NCI-H1105 (cell line): ENCODE measurements at places on chromosomes 5 and 9.

DNA sequence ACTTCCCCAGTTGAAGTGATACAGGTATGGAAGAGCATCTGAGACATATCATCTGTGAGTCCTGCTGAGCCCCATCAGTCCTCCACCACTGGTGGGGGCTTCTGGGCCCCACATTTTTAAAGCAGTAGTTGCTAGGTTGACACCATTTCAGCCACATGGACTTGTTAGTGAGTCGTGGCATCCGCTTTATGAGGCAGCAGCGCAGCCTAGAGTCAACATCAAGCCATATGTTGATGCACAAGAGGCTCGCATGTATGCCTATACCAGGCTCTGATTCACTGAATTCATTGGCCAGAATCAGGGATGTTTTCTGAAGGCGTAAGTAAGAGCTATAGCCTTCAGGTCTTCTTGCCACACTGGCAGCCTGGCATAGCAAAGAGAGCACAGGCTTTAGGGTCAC is 26.8 kb downstream of the ZNF346 start:
- DNase-seq = no peak

DNA sequence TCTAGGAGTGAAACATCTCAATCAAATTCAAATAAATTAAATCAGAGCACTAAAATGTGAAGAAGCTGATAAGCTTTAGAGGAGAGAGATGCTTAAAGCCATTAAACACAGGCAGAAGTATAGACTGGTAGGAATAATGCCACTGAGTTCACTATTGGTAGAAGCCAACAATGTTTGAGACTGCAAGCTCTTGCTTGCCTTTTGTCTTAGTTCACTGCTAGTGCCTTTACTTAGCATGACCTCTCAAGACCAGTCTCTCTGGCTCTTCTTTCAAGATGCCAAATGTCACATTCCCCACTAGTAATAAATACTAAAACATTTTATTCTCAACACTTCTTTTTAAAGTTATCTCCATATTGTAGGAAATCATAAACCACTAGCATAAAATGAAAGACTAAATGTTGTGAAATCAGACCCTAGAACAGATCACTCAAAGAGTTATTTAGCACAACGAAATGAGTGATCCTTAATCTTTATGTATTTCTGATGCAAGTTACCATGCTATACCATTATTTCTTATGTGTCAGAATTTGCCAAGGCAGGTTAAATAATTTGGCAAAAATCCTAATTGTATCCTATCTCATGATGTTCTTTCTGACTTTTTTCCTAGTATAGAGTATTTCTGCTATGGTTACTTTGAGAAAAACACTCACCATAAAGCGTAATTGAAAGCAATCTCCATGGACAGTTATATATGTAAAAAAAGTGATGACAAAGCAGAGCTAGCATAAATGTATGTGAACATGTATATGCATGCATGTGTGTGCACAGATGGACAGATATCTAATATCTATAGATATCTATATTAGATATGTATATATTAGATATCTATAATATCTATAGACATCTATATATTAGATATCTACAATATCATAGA is 57.5 kb downstream of the PJA2 start:
- DNase-seq = no peak

DNA sequence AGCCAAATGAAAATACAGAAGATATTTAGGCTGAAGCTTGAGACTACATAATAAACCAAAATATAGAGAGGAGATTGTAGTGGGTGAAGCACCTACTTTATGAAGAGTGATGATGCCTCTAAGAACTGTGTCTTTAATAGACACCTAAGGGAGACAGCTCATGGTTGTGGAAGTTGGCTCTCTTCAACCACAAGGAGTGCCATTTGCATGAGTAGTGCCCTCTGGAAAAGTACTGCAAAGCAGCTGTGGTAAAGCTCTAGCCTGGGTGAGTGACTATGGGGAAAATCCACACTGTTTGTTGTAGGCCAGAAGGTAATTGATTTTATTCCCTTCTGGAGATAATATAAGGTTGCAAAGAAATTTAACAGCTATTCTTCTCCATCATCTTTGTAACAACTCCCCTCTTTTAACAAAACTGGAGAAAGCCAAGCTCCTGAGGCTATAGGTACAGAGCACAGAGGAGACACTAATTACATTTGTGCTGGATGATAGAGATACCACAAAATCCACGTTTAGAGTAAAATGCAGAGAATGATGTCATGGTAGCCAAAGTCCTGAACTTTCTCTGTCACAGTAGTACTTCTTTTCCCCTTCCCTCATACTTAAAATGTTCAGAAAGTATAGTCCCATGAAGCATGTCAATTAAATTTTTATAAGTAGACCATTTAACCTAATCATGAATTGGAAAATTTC is 122.8 kb downstream of the STARD4 start:
- no peak for DNase-seq

GRCh38 chr5:81696418-81697397 is 54.2 kb downstream of the SSBP2 start:
- DNase-seq = no peak

GRCh38 chr5:108028412-108028811 is 353.5 kb downstream of the FBXL17 start:
- DNase-seq = no peak

DNA sequence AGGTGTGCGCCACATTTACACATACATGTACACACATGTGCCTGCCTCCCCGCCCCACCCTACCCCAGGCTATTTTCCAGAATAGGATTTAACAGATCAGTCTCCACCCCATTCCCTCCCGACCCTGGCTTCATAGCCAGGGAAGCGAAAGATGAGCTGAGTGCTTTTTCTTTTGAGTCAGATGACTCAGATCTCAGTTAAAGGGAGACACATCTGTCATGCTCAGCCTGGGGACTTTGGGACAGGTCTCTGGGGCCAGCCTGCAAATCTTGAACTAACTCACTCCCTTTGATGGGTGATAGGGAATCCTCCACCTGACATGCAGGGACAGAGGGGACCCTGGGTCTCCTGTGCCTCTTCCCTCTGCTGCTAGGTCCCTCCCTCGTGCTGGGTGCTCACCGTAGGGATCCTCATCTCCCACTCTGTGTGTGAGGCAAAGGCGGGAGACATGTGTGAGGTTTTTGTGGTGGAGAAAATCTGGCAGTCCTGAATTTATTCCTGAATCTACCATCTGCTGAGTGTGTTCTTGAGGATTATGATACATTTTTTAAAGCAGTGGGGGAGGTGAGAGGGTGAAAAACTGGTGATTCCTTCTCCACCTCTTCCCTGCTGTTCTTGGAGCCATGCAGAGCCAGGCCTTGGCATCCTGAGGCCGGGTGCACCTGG is 37.7 kb downstream of the NEUROG1 start:
- no peak for DNase-seq

- DNase-seq = no peak
Measured at GRCh38 chr5:83914662-83915418, 194.2 kb upstream of the HAPLN1 start.

- DNase-seq = no peak
Measured at GRCh38 chr9:84481636-84482218, 141.2 kb upstream of the SLC28A3 start.

DNA sequence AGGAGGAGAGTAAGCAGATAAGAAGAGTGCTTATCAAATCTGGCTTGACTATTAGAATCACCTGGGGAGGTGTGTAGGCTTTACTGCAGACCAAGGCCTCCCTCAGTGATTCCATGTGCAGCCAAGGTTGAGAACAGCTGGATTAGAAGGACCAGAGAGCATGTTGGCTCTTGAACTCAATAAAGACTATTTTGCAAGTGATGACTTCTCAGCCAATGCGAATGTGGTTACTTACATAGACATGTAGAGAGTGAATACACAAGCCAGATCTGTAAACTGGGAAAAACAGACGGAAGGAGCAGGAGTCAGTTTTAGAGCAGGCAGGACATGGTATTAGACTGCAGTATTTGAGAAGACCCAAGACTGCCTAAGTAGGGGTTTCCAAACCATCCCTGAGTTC is 48.5 kb downstream of the MAMDC2 start:
- no peak for DNase-seq

- no peak for DNase-seq
Measured at GRCh38 chr5:169705322-169705721, 68.2 kb downstream of the DOCK2 start.

DNA sequence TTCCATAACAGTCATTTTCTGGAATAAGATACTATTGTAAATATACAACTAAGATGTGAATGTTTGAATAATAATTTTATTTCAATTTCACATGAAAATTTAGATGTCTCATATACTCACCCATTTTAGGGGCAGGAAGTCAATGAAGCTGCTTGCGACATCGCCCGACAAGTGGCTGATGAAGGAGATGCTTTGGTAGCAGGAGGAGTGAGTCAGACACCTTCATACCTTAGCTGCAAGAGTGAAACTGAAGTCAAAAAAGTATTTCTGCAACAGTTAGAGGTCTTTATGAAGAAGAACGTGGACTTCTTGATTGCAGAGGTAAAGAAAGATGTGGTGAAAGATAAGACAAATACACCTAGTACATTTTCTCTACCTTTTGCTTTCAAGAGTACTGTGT is 8.6 kb downstream of the BHMT start:
- no peak for DNase-seq

DNA sequence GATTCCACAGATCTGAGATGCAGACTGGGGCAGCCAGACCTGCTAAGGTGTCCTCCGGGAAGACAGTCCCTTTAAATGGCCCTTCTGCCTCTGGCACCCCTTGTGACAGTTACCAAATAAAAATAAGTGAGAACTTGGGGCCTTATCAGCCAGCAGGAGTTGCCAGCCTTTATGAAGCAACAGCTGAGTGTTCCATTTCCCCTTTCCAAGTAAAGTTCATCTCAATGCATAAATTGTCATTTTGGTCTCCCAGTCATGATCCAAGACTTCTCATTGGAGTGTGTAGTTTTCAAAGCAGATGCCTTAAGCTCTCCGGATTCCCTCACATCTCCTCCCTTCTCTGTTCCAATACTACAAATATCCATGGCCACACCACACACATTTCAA is 4.1 kb downstream of the PTCH1 start:
- no peak for DNase-seq

DNA sequence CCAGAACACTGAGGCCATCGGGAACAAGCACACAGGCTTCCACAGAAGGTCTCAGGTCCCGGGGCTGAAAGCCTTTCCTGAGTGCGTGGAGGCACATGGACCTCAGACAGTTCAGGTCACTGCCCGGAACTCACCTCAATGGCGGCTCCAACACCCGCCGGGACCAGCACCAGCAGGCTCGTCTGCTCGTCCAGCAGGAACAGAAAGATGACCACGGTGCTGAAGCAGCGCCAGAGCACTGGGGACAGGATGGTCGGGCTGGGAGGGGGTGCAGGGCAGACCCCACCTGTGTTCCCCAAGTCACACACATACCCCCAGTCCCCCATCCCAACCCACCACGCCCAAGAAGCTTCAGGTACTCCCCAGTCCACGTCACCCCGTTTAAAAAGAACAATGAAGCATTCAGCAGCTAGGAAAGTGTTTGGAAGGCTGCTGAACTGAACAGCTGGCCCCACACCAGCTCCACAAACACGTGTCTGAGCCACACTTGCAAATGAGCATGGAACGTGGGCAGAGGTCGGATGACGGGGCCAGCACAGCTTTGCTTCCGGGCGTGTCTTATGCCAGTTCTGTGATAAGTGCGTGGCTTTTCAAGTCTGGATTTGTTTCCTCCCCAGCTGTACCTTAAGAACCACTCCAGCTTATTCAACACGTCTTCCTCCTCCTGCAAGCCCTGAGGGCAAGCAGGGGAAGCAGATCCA is 14.6 kb downstream of the CLPTM1L start:
- DNase-seq = no peak

- DNase-seq = no peak
Measured at GRCh38 chr9:105662184-105663104, at the start of gene TAL2. Gene TAL2 (plus strand): TSS chr9:105662457. CDS start chr9:105662497, 40 bp downstream.
